ENCODE measurements at places on chromosomes 12 and 14. TPM values are rescaled to one million over a fixed set of nuclear protein-coding genes. Genes with fewer than 3 reads are reported as not detected.

GRCh38 chr14:37843954-37844607 is 248.7 kb downstream of the TTC6 start:
- no peak for DNase-seq

DNA sequence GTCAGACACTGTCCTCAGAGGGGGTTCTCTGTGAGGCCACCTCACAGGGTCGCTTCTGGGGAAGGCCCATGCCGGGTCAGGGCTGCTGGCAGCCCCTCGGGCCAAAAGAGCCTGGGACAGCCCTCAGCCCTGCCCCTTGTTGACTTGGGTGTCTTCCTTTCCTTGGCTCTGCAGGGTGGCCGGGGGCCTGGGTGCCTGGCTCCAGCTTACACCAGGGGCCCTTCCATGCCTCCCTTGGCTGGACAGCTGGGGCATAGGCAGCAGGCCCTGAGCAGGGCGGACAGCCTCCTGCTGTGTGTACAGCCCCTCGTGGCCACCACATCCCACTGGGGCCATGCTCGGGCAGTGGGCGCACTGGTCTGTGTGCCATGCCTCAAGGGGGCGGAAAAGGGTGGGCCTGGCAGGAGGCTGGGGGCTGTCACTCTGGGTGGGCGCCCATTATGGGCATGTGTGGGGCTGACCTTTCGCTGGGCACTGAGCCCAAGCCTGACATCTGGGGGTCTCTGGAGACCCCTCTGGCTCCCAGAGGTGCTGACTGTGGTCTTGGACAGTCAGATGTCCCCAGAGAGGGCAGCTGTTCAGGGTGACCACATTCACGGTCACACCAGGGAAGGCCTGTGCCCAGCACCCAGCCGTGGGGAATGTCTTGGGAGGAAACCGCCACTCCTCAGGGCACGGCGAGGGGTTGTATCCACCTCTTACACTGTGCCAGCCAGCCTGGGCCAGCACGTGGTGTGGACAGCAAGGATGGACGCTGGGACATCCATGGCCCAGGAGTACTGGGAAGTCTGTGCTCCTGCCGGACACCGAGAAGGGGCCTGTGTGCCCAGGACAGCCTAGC is 313.3 kb downstream of the TMEM121 start:
- no peak for DNase-seq

DNA sequence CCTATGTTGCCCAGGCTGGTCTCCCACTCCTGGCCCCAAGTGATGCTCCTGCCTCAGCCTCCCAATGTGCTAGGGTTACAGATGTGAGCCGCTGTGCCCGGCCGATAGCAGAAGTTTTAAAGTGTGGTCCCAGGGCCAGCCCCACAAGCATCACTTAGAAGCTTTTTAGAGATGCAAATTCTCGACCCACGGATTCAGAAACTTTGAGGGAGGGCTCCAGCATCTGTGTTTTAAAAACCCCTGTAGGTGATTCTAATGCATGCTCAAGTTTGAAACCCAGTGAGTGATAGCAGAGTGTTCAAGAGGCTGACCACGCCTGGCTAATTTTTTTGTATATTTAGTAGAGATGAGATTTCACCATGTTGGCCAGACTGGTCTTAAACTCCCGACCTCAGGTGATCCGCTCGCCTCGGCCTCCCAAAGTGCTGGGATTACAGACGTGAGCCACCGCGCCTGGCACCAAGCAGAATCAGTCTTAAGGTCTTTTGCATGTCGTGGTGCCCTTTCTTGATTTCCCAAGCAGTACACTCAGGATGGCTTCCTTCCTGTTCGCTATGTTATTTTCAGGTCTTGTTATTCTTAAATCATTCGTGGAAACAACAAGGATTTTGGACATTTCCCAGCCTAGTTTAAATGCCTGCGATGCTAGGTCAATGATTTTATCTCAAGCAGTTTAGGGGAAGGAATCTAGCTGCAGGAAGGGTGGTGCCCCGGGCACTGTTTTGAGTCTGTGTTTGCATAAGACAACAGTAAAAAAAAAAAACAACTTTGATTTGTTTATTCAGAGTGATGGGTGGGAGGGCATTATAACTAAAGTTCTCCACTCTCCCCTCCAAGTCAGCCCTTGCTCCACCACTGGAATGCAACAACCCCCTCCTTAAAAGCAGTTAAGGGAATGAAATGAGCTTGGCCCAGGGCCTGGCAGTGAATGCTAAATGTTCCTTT is 9.2 kb upstream of the RILPL2 start:
- peak; percentile 37 for DNase-seq

- DNase-seq: no peak
These were observed 525 bp downstream of the ATP5F1B start for GRCh38 chr12:56645201-56645716.

DNA sequence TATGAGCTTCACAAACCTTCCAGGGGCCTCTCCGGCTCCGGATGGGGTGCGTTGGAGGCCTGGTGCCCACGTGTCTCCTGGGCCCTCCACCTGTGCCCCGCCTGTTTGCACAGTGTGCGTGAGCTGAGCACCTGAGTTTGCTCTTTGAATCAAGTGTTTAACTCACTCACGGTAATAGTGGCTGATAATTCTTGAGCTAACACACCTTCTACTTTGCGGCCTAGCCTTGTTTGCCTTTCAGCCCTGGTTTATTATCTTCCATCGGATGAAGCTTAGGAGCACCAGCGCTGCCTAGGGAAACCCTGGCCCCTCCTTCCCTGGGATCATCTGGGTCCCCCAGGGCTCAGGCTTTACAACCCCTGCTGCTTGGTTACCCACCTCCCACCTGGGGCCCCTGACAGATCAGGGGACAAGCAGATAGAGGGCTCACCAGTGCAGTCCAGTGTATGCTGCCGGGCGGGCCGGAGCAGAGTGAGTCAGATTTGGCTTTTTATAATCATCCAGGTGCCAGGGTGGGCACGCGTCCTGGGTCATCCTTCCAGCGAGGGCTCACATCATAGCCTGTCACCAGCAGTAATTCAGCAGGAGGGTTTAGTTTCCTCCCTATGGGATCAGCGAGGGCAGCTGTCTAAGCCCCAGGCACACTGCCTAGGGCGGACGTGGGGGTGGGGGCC is 62.8 kb upstream of the RFLNA start:
- no peak for DNase-seq

- DNase-seq: no peak
These were observed 24.7 kb upstream of the DNAAF2 start for GRCh38 chr14:49659526-49660455.

The EML5 gene
- total RNA-seq: 0.27 TPM

DNA sequence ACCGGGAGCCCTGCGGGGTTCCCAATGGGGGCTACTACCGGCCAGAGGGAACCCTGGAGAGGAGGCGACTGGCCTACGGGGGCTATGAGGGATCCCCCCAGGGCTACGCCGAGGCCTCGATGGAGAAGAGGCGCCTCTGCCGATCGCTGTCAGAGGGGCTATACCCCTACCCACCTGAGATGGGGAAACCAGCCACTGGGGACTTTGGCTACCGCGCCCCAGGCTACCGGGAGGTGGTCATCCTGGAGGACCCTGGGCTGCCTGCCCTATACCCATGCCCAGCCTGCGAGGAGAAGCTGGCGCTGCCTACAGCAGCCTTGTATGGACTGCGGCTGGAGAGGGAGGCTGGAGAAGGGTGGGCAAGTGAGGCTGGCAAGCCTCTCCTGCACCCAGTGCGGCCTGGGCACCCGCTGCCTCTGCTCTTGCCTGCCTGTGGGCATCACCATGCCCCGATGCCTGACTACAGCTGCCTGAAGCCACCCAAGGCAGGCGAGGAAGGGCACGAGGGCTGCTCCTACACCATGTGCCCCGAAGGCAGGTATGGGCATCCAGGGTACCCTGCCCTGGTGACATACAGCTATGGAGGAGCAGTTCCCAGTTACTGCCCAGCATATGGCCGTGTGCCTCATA is 9.7 kb downstream of the TNS2 start:
- no peak for DNase-seq

DNA sequence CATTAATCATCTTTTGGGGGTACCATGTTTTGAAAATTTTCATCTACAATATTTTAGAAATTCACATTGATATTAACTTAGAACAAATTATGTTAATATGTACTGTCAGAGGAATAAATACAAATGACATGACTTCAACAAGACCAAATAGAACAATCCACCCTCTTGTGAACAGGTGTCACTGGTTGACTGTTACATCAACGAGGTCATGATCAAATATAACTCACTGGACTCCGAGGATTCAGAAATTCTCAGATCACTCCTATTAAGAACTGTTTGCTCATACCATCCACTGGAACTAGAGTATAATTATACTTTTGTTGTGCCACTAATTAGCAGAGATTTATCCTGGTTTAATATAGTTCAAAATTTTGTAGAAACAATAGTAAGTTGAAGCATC is 318.8 kb downstream of the PRKD1 start:
- no peak for DNase-seq

DNA sequence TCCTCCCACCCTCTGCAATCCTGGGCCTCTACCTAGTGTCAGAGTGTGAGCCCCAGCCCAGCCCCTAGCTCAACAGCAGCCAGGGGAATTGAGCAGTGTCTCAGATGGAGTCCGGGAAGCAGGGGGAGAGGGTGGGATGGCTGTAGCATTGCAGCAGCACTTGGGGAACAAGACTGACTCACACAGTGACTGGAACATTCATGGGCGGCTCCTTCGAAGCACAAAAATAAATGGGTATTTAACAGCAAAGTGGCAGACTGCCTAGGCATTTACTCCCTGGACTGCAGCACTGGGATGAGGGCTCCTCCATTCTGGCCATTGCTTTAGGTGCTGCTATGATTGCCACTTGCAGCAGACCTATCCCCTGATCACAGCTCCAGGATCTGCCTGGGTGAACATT is 46.0 kb upstream of the STK38L start:
- DNase-seq: no peak

GRCh38 chr12:5012337-5012736 is 31.3 kb upstream of the KCNA5 start:
- DNase-seq: no peak

DNA sequence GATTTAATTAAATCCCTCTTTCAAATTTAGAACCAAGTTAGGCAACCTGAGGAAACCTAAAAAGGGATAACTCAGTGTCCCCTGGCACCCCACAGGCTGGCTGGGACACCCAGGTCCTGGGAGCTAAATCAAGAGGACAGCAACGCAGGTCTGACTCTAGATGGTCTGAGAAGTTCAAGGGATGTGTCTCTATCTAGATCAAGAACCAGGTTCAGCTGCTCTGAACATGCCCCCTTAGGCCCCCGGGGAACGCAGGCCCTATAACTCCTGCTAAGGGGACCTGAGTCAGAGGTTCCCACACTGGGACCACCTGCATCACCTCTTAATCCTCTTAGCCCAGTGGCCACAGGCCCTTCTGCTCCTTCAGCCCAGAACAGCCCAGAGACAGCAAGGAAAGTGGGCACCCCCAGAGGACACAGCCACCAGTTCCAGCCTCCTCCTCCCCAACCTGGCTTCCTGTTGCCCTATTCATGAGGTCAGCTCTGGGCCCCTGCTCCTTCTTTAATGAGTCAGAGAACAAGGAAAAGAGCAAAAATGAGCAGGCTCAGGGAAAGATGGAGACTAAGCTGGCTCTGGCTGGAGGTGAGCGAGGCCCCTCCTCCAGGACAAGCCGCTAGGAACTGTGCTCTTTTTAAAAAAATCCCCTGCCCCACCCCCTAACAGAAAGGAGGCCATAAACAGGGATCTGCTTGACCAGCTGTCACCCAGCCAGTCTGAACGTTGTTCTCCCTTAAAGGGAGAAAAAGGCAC is 10.8 kb downstream of the PITPNM2 start:
- no peak for DNase-seq

The LMNTD1 gene
- total RNA-seq: not detected

The TMBIM4 gene
- total RNA-seq: 88.7 TPM

The FLRT2 gene
- 41.9 TPM for total RNA-seq

DNA sequence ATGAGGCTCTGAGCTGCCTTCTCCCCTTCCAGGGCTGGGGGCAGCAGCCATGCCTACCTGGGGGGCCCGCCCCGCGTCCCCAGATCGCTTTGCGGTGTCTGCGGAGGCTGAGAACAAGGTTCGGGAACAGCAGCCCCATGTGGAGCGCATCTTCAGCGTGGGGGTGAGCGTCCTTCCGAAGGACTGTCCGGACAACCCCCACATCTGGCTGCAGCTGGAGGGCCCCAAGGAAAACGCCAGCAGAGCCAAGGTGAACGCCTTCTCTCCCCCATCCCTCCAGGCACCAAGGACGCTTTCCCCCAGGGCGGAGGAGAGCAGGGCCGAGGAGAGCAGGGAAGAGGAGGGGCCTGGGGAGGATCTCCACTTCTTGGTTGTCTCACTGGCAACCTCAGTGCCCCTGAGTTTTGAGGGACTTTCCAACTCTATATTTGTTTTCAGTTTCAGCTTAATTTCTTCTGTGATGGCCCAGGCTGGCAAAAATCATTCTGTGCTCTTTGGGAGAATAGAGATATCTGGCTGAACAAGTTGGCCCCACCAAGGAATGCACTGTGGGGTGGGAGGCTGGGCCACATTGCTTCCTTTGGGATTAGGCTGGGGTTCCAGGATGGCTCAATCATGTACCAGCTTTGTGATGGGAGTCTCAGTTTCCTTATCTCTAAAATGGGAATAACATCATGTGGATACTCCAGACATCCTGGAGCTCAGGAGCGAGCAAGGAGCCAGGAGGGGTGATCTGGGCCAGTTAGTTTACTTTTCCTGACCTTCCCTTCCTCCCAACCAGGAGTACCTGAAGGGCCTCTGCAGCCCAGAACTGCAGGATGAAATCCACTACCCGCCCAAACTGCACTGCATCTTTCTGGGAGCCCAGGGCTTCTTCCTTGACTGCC is 1.2 kb downstream of the KHNYN start:
- peak; percentile 71 for DNase-seq

DNA sequence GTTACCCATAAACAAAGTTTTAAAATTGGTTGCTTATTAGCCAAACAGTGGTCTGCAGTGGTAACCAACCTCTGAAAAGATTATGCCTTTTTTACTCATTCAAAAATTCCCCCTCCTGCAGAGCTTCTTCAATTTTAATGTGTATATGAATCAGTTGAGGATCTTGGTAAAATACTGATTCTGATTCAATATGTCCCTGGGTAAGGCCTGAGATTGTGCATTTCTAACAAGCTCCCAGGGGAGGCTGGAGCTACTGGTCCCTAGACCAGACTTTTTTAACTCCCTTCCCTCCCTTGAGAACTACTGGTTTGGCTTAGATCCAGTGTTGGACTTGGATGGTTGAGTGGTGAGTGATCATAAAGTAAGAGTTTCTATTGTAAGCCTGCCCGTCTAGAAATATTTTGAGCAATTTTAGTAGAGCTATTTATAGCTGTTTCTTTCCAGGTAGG is 90.2 kb downstream of the FUT8 start:
- DNase-seq: no peak

The CCDC177 gene
- not detected for total RNA-seq

The LETMD1 gene
- total RNA-seq: 17.0 TPM

The PGF gene
- total RNA-seq: 16.5 TPM
